ENCODE measurements at places on chromosomes 11 and 22.

GRCh38 chr22:45707605-45708004 is 36.0 kb downstream of the ATXN10 start:
- DNase-seq, result no peak

DNA sequence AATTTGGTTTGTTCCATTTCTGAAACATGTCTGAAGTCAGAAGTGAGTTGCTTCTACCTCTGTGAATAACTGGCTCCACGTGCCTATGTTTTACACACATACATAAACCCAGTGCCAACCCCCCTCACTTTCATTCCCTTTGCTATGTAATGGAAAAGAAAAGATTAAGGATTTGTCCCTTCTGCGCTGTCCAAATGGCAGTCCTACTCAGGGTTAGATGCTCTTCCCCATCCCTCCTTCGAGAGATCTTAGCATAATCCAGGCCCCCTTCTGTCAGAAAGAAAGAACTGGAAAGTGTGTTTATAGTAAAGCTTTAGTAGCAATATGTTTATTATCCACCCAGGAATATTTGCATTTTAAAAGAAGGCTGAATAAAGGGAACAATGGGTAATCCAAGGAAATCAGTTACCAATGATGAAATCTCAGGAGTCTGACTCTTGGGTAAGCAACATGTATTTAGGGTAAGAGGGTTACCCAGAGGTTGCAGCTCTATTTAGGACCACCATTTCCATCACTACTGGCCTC is 3.1 kb upstream of the LAYN start:
- no peak for DNase-seq

DNA sequence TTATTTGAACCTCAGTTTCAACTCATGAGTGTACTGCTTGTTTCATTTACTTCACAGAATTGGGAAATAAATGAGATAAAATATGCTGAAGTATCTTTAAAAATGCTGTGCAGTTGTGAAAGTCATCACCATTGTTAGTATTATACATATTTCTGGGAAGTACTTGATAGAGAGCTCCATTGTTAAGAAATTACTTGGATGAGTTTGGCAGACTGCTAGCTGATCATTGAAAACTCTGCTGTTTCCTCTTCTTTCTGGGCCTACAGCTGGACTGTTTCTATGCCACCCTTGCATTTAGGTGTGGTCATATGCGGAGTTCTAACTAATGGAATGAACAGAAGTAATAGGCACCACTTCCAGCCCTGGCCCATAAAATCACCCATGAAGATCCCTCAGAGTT is 10.0 kb downstream of the SIK2 start:
- no peak for DNase-seq

DNA sequence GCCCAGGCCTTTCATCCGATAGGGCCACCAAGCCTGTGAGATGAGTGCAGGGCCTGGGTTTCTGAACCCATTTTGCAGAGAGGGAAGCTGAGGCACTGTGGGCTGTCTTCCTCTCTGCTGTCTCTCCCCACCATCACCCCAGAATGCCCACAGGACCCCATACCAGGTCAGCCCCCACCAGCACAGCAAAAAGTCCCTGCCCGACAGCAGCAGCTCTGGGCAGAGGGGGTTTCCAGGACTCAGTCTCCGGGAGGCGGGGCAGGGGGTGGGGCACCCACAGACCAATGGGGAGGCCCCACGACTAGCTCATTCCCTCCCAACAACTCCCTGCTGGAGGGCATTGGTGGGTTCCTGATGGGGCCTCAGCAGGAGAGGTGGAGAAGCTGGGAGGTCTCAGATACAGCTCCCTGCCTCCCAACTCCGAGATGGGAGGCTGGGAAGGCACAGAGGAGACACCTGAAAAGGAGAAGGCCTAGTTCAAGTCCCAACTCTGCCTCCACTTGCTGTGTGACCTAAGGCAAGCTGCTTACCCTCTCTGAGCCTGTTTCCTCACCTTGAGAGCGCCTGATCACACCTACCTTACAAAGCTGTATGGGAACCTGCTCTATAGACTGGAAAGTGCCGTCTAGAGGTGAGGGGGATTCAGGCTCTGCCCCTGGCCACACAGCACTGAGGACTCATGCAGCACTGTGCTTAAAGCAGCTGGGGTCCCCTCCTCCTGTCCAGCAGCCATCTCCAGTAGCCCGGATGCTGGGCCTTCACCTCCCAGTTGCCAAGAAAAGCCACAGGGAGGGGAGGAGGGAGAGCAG is 3.5 kb downstream of the CBX7 start:
- DNase-seq, result peak; percentile 23

GRCh38 chr11:19433367-19433766 is 192.6 kb upstream of the E2F8 start:
- DNase-seq, result no peak

- no peak for DNase-seq
Observed at GRCh38 chr11:121521145-121522042, 68.6 kb upstream of the SORL1-AS1 start.

All from T-helper 2 cell treated with Interferon-gamma antibody and Interleukin-4, amounts not matched to agents 5 μg/mL and 100 μg/mL, for 36 hours (primary cell).